A549 treated with Hydrocortisone at 1 μM for 4 hours (cell line): ENCODE measurements at places on chromosomes 12 and 14. TPM values are rescaled to one million over a fixed set of nuclear protein-coding genes. Genes with fewer than 3 reads are reported as not detected.

DLK1 gene
- 0.10 to 0.31 TPM (median 0.21 TPM) in 5 replicates for total RNA-seq

P2RX2 gene
- total RNA-seq, result not detected in 5 replicates

ABCD2 gene
- not detected in 5 replicates for total RNA-seq

B4GALNT3 gene
- total RNA-seq, result 0.47 to 0.71 TPM (median 0.60 TPM) in 5 replicates

SERPINA12 gene
- total RNA-seq, result 0.06 TPM in 1 of 5 replicates, not detected in the others

INHBE gene
- 0.05 to 0.09 TPM in 2 of 5 replicates, not detected in the others for total RNA-seq

R3HDM2 gene
- total RNA-seq, result 7.6 to 9.8 TPM (median 8.0 TPM) in 5 replicates

NDRG2 gene
- total RNA-seq, result 1.7 to 3.3 TPM (median 2.4 TPM) in 5 replicates

CLEC1A gene
- total RNA-seq, result not detected in 5 replicates

TTC9 gene
- total RNA-seq, result 2.8 to 3.5 TPM (median 3.3 TPM) in 5 replicates

DDX55 gene
- total RNA-seq, result 29.2 to 33.1 TPM (median 30.0 TPM) in 5 replicates

ASIC1 gene
- total RNA-seq, result 5.2 to 5.9 TPM (median 5.6 TPM) in 5 replicates

RILPL2 gene
- total RNA-seq, result 1.4 to 1.6 TPM (median 1.5 TPM) in 5 replicates

NUP37 gene
- total RNA-seq, result 61.0 to 78.7 TPM (median 65.5 TPM) in 5 replicates

NOC4L gene
- total RNA-seq, result 39.9 to 59.5 TPM (median 55.2 TPM) in 5 replicates

BLOC1S1 gene
- total RNA-seq, result 101 to 160 TPM (median 145 TPM) in 5 replicates

OR6C76 gene
- total RNA-seq, result not detected in 5 replicates
